ENCODE measurements at places on chromosomes 16 and 17.

- DNase-seq = no peak
Observed at GRCh38 chr17:60534010-60534555, 8.0 kb upstream of the APPBP2 start.

GRCh38 chr16:3734758-3735221, 17.5 kb upstream of the TRAP1 start:
- no peak for DNase-seq

- no peak for DNase-seq
Observed at GRCh38 chr17:34226744-34227034, 28.4 kb upstream of the CCL2 start.

GRCh38 chr17:66441101-66441661, 138.8 kb downstream of the PRKCA start:
- no peak for DNase-seq

GRCh38 chr17:76163919-76164318, 22.9 kb upstream of the FOXJ1 start:
- DNase-seq = no peak

DNA sequence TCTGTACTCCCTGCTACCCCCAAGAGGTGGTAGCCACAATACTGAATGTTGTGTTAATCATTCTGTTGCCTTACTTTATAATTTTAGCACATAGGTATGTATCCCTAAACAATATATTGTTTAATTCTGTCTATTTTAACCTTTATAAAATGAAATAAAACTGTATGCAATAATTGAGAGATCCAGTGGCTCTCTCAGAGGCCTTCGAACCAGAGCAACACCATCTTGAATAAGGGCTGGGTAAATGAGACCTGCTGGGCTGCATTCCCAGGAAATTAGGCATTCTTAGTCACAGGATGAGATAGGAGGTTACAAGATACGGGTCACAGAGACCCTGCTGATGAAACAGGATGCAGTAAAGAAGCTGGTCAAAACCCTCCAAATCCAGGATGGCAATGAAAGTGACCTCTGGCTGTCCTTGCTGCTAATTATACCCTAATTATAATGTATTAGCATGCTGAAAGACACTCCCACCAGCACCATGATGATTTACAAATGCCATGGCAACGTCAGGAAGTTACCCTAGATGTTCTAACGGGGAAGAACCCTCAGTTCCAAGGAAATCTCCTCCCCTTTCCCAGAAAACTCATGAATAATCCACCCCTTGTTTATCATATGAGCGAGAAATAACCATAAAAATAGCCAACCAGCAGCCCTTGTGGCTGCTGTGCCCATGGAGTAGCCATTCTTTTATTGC, 2.0 kb upstream of the CANT1 start:
- DNase-seq = no peak

GRCh38 chr16:73864868-73865267, 431.7 kb upstream of the PSMD7 start:
- no peak for DNase-seq

DNA sequence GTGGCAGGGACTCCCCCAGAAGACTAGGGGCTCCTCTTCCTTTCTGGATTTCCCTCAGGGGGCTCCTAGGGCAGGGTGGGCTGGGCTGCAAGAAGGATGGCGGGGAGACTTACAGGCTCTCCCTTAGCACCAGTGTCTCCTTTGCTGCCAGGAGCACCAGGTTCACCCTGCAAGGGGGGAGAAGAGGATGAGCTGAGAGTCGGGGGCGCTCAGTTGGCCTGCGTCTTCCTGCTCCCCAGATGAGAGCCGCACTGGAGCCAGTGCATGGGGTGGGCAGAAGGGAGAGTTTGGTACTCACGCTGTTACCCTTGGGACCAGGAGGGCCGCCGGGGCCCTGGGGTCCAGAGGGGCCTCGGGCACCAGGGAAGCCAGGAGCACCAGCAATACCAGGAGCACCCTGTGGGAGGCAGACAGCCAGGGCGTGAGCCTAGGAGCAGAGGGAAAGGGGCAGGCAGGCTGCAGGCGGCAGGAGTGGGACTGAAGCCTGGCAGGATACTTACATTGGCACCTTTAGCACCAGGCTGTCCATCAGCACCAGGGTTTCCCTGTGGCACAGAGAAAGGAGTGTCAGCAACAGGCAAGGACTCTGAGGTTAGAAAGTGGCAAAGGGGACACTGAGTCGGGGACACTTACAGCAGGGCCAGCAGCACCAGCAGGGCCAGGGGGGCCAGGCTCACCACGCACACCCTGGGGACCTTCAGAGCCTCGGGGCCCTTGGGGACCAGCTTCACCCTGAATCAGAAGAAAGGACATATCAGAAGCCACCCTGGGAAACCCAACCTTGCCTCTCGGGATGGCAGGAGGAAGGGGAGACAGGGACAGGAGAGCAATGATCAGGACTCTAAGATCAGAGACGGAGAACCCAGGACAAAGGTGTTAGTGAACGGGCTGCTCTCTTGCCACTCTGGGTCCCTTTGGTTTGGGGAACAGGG, 6.2 kb downstream of the COL1A1 start:
- no peak for DNase-seq

DNA sequence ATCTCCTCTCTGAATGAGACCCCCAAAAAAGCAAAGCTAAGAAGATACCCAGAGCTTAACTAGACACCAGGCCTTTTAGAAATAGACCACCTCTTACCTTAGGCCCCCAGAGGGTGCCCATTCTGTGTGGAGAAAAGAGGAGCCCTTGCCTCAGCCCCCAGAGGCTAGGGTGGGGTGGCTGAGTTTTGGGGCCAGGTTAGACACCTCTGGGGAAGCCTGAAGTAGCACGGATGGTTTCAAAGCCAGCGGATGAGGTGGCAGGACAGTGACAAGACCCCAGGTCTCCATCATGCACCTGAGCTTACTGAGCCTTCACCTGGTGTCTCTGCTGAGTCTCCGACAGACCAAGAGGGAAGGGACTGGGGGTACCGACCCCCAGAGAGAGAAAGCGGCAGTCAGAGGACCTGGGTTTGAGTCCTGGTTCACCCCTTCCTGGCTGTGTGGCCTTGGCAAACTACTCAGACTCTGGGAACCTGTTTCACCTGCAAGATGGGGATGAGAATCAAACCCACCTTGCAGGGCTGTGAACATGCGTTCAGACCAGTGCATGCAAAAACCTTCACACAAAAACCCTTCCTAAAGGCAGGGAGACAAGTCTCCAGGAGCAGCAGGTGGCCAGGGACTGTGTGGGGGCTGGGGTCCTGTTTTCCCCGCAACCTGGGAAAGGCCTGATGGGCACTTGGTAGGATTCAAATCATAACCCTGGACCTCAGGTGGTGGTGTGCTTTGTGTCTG, 7.7 kb downstream of the SCGB1C2 start:
- DNase-seq = no peak

DNA sequence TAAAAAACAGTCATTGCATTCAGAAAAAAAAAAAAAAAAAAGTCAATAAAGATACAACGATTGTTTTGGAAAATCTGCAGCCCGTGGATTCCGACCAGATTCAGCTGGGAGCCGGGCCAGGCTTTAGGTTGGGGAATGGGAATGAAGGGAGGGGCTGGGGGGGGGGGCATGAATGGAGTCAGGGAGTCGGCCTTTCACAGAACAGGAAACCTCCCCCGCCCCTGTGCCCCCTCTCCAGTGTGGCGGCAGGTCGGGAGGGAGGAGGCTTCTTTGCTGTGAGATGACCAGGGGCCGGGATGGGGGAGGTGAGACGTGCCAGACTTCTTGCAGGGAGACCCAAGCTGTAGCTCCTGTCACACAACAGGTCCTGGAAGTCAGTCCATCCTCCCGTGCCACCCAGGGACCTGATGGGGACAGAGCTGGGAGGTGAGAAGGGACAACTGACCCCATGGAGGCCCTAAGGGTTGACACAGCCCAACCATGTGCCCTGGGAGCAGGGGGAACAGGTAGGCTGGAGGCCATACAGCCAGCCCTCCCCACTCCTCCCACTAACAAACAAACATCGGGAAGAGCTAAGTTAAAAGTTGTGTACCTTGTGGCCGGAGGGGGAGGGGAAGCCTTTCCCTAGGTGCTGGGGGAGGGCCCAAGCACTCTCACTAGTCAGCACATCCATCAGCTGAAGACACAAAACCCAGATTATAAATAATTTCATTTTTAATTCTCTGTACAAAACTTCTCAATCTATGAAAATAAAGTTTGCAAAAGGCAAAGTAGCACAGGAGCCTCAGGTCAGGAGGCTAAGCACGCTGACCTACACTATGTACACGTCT, 25.2 kb downstream of the SREBF1 start:
- no peak for DNase-seq

DNA sequence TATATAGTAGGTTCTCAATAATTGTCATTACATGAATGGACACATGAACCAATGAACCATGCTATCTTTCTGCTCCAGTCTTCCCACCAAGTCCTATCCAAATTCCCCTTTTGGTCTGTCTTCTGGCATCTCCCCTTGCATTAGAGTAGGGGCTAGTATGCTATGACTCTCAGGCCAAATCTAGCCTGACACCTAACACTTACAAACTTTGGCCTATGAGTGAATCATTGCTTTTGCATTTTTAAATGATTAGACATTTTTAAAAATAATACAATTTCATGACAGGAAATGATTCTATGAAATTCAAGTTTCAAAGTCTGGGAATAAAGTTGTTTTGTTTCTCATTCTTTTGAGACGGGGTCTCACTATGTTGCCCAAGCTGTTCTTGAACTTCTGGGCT, 102.5 kb upstream of the MAF start:
- DNase-seq = no peak

- no peak for DNase-seq
Observed at GRCh38 chr17:49635121-49635520, 42.8 kb downstream of the SPOP start.

- DNase-seq = no peak
Observed at GRCh38 chr16:30063278-30063892, 2.2 kb upstream of the ALDOA start.

DNA sequence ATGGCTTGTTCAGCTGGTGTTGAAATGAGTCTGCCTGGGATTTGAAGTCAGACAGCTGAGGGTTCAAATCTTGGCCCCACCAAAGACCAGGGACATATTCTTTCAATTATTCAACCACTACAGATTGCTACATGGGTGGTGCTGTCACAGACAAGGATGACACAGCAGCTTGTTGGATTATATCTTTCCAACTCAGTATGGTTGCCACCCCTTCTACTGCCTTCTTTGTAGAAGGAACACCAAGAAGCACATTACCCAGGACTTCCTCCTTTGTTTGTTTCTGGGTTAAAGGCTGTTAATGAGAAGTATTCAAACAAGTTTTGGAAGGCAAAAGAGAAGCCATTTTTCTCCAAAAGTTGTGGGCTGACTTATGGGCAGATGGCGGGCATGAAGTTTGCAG, 78.6 kb downstream of the COPRS start:
- no peak for DNase-seq

DNA sequence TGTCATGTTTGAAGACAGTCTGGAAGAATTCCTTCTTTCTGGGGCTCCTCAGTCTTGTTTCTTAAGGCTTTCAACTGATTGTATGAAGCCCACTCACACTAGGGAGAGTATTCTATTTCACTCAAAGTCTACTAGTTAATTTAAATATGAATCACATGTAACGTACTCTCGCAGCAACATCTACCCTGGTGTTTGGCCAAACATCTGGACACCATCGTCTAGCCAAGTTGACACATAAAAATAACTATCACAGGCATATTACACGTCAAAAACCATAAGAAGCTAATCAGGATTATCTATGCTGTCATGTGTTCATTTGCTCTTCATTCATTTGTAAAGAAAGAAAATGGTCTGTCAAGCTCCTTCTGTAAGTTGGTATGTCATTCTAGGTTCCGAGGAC, 787.4 kb downstream of the KCNJ2 start:
- no peak for DNase-seq

DNA sequence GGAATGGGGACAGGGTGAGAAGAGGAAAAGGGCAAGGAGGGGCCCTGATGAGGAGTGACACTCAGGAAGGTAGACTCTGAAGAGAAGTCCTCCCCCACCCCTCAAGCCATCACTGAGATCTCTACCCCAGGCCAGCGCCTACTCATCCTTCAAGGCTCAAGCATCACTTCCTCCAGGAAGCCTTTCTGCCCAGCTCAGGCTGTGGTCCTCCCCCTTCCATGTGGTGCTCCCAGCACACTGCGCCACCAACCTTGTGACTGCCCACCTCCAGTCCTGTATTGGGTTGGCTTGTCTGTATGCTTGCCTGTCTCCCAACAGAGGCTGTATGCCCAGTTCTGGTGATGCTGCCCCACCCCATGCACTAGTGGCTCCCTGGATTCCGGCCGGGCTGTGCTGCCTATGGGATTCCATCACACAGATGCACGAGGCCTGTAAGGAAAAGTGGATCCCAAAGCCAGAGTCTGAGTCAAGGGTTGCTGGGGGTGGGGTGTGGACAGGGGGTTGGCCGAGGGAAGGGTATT, 19.8 kb upstream of the ZFP90 start:
- DNase-seq = no peak

Measured in activated naive CD4-positive, alpha-beta T cell (primary cell).